ENCODE measurements at places on chromosomes 2 and 18. TPM values are rescaled to one million over a fixed set of nuclear protein-coding genes. Genes with fewer than 3 reads are reported as not detected.

The CRYBA2 gene
- not detected for total RNA-seq

The CNGA3 gene
- total RNA-seq: not detected

The DUSP19 gene
- total RNA-seq: 4.0 TPM

The CASP10 gene
- 16.8 TPM for total RNA-seq

The AAK1 gene
- 95.9 TPM for total RNA-seq

The CSRNP3 gene
- total RNA-seq: not detected

The NETO1 gene
- total RNA-seq: not detected

The OSR1 gene
- total RNA-seq: not detected

- DNase-seq: no peak
- H3K27ac ChIP-seq: no peak overlapping the region
- no peaks in the 10 kb centered on the region for H3K36me3 ChIP-seq
- no peak overlapping the region for H3K4me3 ChIP-seq
- H3K27me3 ChIP-seq: no peaks in the 10 kb centered on the region
These were observed 349.2 kb upstream of the ZC3H15 start for GRCh38 chr2:186136860-186137259.

GRCh38 chr2:149145314-149146295 is 107.1 kb downstream of the LYPD6B start:
- H3K36me3 ChIP-seq: no peaks in the 10 kb centered on the region
- no peak overlapping the region for H3K4me3 ChIP-seq
- DNase-seq: no peak
- no peaks in the 10 kb centered on the region for H3K4me1 ChIP-seq
- H3K27ac ChIP-seq: no peak overlapping the region
- H3K27me3 ChIP-seq: peaks cover 9% of the 10 kb centered on the region

- H3K27ac ChIP-seq: no peak overlapping the region
- no peaks in the 10 kb centered on the region for H3K4me1 ChIP-seq
- H3K4me3 ChIP-seq: no peak overlapping the region
- H3K27me3 ChIP-seq: no peaks in the 10 kb centered on the region
- H3K36me3 ChIP-seq: no peaks in the 10 kb centered on the region
- no peak for DNase-seq
These were observed 20.5 kb upstream of the MYCN start for GRCh38 chr2:15919716-15920434.

DNA sequence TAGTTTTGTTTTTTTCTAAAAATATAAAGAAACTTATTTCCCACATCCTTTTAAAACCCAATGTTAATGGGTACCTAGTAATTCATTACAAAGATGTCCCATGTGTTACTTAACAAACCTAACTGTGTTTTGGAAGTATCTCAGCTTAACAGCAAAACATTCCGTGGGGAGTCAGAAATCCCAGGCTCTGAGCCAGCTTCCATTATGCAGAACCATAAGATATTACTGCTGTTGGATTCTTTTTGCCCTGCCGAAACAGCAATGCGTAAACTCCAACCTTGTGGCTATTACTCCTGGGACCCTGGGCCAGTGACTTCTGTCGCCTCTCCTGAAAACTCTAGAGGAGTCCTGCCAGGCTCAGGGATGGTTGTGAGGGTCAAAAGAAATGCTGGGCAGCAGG is 174.1 kb downstream of the UXS1 start:
- no peak overlapping the region for H3K4me3 ChIP-seq
- no peaks in the 10 kb centered on the region for H3K27me3 ChIP-seq
- H3K36me3 ChIP-seq: no peaks in the 10 kb centered on the region
- H3K4me1 ChIP-seq: no peaks in the 10 kb centered on the region
- DNase-seq: no peak
- H3K27ac ChIP-seq: no peak overlapping the region

- no peaks in the 10 kb centered on the region for H3K36me3 ChIP-seq
- H3K4me3 ChIP-seq: no peak overlapping the region
- H3K27me3 ChIP-seq: no peaks in the 10 kb centered on the region
- peaks cover 4% of the 10 kb centered on the region for H3K4me1 ChIP-seq
- H3K27ac ChIP-seq: no peak overlapping the region
These were observed 17.2 kb upstream of the HK2 start for GRCh38 chr2:74816540-74817303.

GRCh38 chr2:116732322-116732721 is 1082.2 kb upstream of the DDX18 start:
- H3K4me3 ChIP-seq: no peak overlapping the region
- no peaks in the 10 kb centered on the region for H3K27me3 ChIP-seq
- H3K27ac ChIP-seq: no peak overlapping the region

DNA sequence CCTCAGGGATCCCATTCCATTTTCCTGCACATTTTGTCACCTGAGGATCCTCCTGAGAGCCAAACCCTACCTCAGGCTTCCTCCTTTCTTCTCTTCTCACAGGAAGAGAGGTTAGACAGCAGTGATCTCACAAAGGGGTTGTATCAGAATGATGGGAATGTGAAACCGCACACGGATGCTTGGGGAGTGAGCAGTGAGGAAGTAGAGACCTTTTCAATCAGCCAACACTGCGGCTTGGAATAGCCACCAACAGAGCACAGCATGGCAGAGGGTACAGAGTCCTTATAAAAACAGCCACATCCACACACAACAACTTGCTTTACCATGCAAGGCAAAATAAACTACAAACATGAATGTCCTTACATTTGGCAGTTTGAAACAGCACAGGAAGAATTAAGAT is 8.7 kb downstream of the TMEM182 start:
- no peak overlapping the region for H3K4me3 ChIP-seq
- H3K4me1 ChIP-seq: no peaks in the 10 kb centered on the region
- H3K27me3 ChIP-seq: no peaks in the 10 kb centered on the region
- no peak for DNase-seq
- H3K36me3 ChIP-seq: peaks cover 14% of the 10 kb centered on the region

DNA sequence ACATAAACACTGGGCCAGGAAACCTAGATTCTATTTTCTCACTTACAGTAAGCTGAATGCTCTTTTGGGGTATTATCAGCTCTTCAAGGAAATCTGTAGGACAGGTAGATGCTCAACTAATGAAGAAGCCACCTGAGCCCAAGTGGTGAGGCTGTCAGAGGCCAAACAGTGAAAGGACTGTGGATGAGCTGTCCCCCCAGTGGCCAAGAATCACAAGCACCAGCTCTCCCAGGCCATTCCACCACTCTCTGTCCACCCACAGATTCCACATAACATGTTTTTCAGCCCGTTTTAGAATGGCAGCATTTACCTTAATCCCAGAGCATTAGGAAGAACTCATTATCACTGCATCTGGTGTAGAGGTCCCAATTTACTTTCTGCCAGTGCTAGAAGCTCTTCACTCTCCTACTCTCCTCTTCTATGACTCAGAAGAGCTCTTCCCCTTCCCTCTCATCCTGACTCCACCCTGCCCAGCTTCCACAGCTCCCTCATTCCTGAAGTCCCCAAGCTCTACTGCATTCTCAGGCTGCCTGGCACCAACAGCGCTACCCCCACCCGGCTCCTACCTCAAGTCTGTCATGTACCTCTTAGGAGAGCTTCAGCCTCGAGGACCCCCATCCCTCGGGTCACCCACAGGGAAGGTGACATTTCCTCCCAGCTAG is 43.8 kb upstream of the GORASP2 start:
- no peaks in the 10 kb centered on the region for H3K4me1 ChIP-seq
- no peaks in the 10 kb centered on the region for H3K36me3 ChIP-seq
- no peak overlapping the region for H3K27ac ChIP-seq
- peaks cover 10% of the 10 kb centered on the region for H3K27me3 ChIP-seq
- no peak overlapping the region for H3K4me3 ChIP-seq
